ENCODE measurements at places on chromosomes 1 and 21. TPM values are rescaled to one million over a fixed set of nuclear protein-coding genes. Genes with fewer than 3 reads are reported as not detected.

The NHLH1 gene
- total RNA-seq, result not detected

The CEP104 gene
- 51.2 TPM for total RNA-seq

The ICOSLG gene
- 3.3 TPM for total RNA-seq

The CD1E gene
- not detected for total RNA-seq

The HRNR gene
- total RNA-seq, result not detected

The PYCR2 gene
- 26.5 TPM for total RNA-seq

DNA sequence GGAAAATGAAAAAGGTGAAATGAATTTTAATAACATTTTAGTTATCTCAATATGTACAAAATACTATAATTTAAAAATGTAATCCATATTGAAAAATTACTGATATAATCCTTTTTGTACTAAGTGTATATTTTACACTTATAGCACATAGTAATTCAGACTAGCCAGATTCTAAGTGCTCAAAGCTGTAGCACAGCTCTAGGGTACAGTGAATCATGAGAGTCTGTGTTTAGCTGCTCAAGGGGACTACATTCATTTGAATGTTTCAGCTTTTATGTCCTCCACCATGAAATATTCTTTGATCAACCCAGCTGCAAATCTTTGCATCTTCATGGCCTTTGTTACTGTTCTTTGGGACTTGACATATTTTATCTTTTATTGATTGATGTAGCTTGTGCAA, 15.7 kb downstream of the CD53 start:
- no peak for DNase-seq

- DNase-seq, result no peak
Measured at GRCh38 chr1:116139592-116140134, 28.5 kb downstream of the MAB21L3 start.

GRCh38 chr1:97936976-97937375, 16.1 kb upstream of the DPYD start:
- no peak for DNase-seq

GRCh38 chr1:247156787-247157232, 15.0 kb downstream of the ZNF124 start:
- no peak for DNase-seq

GRCh38 chr1:64624218-64624713, 120.6 kb upstream of the RAVER2 start:
- DNase-seq, result no peak

GRCh38 chr21:14684071-14684470, 138.0 kb upstream of the SAMSN1 start:
- DNase-seq, result no peak

- DNase-seq, result no peak
Measured at GRCh38 chr21:42281181-42281680, 34.0 kb downstream of the TFF3 start.
